ENCODE measurements at places on chromosomes 12 and 14.

DNA sequence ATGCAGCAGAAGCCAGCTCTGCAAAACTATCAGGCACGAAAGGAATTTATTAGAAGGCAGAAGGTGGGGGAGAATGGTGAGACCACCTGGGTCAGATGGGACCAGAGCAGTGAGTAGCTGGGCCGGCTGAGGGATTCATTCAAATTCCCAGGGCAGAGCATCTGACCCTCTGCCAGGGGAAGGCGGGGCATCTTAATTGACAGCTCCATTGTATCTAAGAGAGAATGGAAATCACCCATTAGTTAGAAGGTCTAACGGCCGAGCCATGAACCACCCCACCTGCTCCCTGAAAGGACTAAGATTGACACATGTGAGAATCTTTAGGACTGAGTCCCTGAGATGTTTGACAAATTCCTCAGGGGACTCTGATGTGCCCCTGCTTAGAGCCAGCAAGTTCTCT lies 83.7 kb downstream of the PHETA1 start:
- DNase-seq: no peak

- no peak for DNase-seq
Measured at GRCh38 chr12:57208631-57209282, 7.8 kb upstream of the NXPH4 start.

DNA sequence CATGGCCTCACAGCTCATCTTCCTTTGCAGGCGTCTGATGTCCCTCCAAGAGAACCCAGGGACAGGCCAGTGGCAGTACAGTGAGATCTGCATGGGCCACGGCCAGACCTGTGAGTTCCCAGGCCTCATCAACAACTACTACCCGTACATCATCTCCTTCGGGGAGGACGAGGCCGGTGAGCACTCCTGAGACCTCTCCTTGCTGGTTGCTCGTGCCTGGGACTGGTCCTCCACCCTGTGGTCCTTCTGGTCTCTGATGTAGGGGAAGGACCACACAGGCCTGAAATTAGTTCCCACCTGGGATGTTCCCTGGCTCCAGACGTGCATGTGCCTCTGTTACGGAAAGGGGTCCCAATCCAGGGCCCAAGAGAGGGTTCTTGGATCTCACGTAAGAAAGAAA lies 17.9 kb downstream of the HHIPL1 start:
- no peak for DNase-seq

- DNase-seq: no peak
Measured at GRCh38 chr12:75446857-75447256, 33.7 kb upstream of the GLIPR1 start.

- no peak for DNase-seq
Measured at GRCh38 chr12:116427200-116427930, 131.8 kb upstream of the MAP1LC3B2 start.

DNA sequence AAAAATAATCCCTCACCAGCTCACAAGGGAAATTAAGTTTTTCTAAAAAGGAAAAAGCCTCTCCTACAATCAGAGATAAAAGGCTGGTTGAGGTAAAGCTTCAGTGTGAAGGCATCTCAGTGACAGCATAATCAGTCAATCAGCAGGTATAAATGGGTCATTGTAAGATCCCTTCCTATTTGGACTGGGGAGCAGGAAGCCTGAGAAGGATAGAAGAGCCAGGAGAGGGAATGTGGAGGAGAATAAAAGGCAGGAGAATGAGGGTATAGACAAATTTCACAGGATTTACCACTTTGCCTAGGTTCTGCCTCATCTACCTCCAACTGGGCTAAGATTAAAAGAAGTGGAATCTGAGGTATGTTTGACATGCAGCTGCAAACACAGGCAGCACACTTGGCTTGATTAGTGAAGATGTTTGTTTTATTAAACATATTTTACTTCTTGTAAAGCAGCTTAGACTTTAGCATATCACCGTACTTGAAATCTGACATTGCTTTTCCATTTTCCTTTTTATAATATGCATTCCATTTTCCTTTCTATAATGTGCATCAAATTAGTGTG lies 479.1 kb upstream of the USP15 start:
- no peak for DNase-seq
